ENCODE measurements at places on chromosomes 5 and 9.

- no peak for DNase-seq
Measured at GRCh38 chr5:151779531-151780125, 7.9 kb downstream of the G3BP1 start.

DNA sequence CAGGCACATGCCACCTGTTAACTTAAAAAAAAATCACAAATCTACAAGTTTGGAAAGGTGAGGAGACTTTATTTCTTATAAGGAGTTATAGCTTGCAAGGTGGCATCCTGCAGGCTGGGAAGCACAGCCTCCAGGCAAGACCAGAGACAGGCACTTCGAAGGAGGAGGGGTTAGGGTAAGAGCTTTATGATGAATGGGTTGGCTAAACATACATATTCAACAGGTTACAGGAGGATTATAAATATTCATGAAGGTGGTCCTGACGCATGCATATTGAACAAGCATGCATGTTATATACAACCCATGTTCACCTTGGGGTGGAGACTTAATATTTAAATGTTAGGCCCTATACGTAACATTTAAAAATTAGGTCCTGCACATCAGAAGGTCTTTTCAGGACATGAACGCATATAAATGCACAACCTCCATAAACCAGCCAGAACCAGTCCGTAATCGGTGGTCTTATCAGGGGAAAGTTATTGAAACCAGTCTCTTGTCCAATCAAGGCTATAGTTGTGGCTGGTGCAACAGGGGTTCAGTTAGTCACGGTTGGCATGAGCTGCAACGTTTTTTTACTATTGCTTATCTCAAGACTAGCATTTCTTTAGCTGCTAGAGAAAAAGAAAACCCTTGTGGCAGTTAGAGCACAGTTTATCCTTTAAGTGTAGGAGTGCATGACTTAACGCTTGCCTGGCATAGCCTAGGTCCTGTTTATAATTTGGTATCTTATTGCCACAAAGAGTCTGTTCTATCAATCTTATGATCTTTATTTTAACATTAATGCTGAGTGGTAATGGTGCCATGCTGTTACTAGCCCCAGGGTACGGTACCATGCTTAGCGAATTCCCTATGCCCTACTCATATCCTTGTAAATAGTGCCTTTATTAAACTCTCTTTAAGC, 72.7 kb downstream of the C9orf57 start:
- DNase-seq = no peak

- no peak for DNase-seq
Measured at GRCh38 chr9:121947775-121948174, 145.3 kb downstream of the TTLL11 start.

- no peak for DNase-seq
Measured at GRCh38 chr5:170519549-170519948, 15.7 kb downstream of the KCNIP1 start.

- DNase-seq = no peak
Measured at GRCh38 chr5:150022158-150022531, 21.6 kb downstream of the HMGXB3 start.

- no peak for DNase-seq
Measured at GRCh38 chr5:25862276-25862675, 1176.1 kb downstream of the CDH9 start.

Measured in hepatic stellate cell (primary cell).